ENCODE measurements at places on chromosomes 2 and 18. TPM values are rescaled to one million over a fixed set of nuclear protein-coding genes. Genes with fewer than 3 reads are reported as not detected.

GRCh38 chr2:224038049-224038829 is 847 bp downstream of the SERPINE2 start:
- peak; percentile 81 for ATAC-seq

- ATAC-seq: no peak
These were observed 298.9 kb upstream of the TCF4 start for GRCh38 chr18:55886886-55887285.

GRCh38 chr2:75431763-75432162 is 129.0 kb downstream of the EVA1A start:
- ATAC-seq: no peak

- ATAC-seq: peak; percentile 32
These were observed 583 bp downstream of the CERS6 start for GRCh38 chr2:168456521-168457189.

GRCh38 chr2:109197491-109198418 is 68.8 kb downstream of the SH3RF3 start:
- ATAC-seq: no peak

DNA sequence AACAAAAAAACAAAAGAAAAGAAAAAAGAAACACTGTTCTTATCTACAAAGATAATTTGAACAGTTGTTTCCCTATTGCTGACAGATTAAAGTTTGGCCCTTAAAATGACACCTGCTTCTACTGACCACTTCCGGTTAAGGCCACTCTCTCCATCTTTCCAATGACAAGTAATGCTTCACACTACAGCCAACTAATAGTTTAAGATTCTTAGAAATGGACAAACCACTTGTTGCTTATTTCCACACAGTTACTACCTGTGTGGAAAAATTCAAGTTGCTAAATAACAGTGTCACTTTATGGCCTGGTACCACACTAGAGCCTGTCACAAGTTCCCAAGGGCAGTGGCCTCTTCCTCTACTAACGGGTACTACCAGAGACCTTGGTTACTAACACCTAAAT is 2.4 kb downstream of the TMEM185B start:
- ATAC-seq: no peak

Gene TPGS2
- 53.9 TPM for total RNA-seq

DNA sequence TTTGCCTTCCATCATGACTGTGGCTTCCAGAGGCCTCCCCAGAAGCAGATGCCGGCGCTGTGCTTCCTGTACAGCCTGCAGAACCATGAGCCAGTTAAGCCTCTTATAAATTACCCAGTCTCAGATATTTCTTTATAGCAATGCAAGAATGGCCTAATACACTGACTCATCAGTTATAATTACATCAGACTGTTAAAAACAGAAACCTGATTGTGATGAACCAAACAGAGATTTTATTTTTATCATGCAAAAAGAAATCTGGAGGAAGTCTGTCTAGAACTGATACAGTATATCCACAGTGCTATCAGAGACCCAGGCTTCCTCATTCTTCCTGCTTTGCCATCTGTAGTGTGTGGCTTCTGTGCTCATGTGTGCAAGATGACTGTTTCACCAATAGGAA is 93.4 kb upstream of the MEX3C start:
- no peak for ATAC-seq

- ATAC-seq: no peak
These were observed 822.8 kb upstream of the CDH2 start for GRCh38 chr18:28999726-29000125.

DNA sequence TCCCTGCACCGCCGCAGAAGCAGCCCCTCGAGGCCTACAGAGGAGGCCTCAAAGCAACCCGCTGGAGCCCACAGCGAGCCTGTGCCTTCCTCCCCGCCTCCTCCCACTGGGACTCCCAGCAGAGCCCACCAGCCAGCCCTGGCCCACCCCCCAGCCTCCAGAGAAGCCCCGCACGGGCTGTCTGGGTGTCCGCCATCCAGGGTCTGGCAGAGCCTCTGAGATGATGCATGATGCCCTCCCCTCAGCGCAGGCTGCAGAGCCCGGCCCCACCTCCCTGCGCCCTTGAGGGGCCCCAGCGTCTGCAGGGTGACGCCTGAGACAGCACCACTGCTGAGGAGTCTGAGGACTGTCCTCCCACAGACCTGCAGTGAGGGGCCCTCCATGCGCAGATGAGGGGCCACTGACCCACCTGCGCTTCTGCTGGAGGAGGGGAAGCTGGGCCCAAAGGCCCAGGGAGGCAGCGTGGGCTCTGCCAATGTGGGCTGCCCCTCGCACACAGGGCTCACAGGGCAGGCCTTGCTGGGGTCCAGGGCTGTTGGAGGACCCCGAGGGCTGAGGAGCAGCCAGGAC is 31.2 kb downstream of the GPC1 start:
- no peak for ATAC-seq

Gene NGEF
- total RNA-seq: 1.0 TPM

DNA sequence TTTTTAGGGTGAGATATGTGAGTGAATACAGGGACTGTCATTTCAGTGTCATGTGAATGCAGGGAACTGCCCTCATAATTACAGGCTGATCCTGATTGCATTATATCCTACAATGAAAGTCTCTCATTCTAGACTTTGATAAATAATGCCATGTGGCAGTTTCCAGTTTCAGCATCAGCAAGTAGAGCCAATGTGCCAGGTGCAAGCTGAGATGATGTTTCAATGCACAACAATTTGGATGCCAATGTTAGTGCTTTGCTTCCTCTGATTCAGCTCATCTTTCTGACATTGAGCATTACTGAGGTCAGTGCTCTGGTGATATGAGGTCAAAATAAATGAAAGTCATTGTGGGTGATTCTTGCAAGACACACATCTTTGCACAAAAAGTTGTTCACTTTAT is 63.7 kb upstream of the TFPI start:
- no peak for ATAC-seq

Gene CNTNAP5
- not detected for total RNA-seq
